GM20000 (cell line): ENCODE measurements at places on chromosomes 3 and 15.

DNA sequence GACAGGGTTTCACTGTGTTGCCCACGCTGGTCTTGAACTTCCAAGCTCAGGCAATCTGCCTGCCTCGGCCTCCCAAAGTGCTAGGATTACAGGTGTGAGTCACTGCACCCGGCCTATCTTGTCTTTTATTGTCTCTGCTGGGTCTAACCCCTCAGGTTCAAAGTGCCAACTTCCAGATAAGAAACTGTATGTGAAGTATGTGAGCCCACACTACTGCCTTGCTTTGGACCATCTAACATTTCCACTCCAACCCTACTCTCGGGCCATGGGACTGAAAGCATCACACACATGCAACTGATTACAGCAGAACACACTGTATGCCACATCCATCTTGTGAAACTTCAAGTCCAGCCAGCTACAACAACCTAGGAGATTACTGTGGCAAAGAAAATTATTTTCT, 256.1 kb upstream of the VEPH1 start:
- no peak for DNase-seq

GRCh38 chr15:87648278-87648677, 608.3 kb downstream of the NTRK3 start:
- no peak for DNase-seq

- DNase-seq = no peak
Measured at GRCh38 chr3:119597548-119598288, at the start of gene PLA1A. TSS of gene PLA1A (plus strand) at chr3:119597885. CDS start at chr3:119597914, 29 bp downstream.

GRCh38 chr15:36609793-36610192, 30.4 kb downstream of the CDIN1 start:
- no peak for DNase-seq

DNA sequence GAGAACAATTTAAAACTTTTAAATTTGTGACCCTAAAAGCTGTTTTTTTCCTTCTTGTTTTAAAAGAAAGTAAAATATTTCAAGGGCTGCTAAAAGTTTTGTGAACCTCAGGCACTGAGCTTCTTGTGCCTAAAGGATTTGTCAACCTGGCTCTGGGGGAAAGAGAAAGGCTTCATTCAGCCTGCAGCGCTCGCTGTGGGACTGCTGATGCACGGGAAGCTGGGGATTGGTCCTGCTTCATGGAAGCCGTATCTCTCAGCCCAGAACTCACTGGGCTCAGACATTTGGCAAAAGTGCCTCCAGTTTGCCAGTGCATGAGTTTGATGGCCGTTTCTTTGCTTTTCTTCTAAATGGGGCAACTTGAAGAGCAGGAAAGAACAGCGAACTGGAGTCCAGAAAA, 30.8 kb downstream of the TPRG1 start:
- no peak for DNase-seq

- DNase-seq = no peak
Measured at GRCh38 chr15:29682361-29682760, 139.9 kb downstream of the TJP1 start.

DNA sequence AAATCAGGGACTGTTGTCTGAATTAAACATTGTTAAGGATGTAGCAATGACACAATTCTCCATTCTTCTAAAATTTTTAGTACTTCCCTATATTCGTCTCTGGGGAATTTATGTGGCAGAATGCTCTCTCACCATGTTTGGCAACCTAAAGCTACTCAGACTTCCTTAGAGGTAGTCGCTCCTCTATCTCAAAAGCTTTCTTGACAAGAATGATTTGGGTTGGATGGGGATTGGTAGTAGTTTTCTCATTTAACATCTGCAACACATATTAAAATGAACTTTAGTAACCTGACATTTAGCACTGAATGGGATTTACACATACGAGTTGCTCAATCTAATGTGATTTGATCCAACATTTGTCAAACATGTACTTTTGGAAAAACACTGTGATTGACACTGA, 233.3 kb downstream of the RBMS3 start:
- no peak for DNase-seq
